Activated T-helper 1 cell treated with anti-CD3 and anti-CD28 coated beads, Interleukin-12 subunit alpha, Interleukin-12 subunit beta, Interleukin-2, Interleukin-4 antibody, amounts not matched to agents 30 ng/mL and 10 ng/mL and 1 ng/mL, durations not matched to agents 14 hours and 24 hours and 36 hours (primary cell): ENCODE measurements at places on chromosomes 5 and 9.
A peak's percentile ranks its signal among the peaks of the same experiment; 100 is the strongest.

DNA sequence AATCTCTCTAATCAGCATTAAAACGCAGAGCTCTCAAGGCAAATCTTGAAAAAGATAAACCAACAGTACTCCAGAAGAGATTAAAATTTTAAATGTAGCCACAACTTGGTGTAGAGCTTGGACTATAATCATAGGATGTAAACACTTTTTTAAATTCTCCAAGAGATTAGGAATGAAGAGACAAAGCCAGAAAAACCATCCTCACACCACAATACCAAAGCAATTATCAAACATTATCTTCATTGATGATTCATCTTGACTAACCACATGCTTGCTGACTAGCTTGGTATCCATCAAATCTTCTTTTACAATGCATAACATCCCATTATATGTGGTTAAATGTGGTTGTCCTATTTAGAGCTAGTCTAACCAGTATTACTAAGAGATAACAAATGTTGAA lies 815.1 kb downstream of the TLE1 start:
- DNase-seq: no peak

DNA sequence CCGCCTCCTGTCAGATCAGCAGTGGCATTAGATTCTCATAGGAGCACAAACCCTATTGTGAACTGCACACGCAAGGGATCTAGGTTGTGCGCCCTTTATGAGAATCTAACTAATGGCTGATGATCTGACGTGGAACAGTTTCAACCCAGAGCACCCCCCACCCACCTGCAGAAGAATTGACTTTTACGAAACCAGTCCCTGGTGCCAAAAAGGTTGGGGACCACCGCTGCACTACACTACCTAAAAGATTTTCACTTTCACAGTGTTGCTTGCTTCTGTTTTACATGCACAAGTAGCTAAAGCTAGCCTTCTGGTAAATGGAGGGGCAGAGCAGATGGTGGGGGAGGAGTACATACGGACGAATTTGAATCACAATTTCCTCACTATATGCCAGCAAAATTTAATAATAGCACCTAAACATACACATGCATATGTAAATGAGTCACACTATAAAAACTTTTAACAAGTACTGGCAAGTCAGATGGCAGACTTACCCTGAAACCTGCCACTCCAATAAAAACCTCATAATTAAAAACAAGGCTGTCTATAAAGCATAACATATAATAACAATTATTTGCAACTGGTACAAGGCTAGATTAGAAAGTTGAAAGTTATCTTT lies 24.0 kb upstream of the CDKN2B start:
- no peak for DNase-seq

GRCh38 chr9:4530375-4530774 lies 40.1 kb downstream of the SLC1A1 start:
- DNase-seq: no peak

GRCh38 chr9:106620866-106621265 lies 242.1 kb upstream of the ZNF462 start:
- no peak for DNase-seq

DNA sequence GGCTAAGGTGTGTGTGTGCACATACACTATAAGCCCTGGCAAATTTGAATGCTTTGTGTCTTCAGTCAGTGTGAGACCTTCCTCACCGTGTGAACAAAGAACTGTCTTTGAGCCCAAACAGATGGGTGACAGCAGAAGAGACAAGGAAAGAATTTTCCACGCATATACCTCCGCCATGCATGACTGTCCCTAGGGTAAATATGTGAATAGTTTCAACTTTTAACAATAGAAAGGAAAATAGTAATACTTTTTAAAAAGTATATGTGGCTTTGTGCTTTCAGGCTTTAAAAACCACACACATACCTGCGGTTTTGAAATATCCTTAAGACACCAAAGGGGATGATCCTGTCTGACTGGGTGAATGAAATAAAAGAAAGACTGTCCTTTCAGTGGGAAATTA lies 438.6 kb upstream of the MPDZ start:
- no peak for DNase-seq

DNA sequence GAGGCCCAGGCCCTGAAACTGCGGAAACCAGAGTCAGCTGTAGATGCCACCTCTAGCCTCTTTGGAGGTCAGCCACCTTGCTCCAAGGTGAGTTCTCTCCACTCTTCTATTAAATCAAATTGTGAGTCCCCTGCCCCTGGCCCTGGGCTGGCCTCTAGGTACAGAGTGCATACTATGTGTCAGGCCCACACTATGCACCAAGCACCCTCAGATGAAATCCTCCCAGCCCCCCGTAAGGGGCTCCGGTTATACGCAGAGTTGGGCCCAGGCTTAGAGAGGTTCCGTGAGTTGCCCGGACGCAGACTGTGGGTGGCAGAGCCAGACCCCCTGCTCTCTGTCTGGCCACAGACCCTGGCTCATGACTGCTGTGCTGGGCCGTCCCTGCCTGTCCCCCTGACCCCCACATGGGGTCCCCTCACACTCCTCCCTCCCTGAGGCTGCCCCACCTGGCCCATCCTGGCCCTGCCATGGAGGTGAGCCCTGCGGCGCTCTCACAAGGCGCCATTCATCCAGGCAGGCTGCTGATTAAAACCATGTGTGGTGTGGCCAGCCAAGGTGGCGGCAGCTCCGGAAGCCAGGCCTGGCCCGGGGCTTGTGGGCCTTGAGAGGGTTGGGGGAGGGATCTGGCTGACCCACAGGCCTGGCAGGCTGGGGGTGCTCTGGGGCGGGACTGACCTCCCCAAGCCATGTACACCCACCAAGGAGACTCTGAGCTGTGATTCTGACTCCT lies 65.5 kb upstream of the SYNPO start:
- no peak for DNase-seq

DNA sequence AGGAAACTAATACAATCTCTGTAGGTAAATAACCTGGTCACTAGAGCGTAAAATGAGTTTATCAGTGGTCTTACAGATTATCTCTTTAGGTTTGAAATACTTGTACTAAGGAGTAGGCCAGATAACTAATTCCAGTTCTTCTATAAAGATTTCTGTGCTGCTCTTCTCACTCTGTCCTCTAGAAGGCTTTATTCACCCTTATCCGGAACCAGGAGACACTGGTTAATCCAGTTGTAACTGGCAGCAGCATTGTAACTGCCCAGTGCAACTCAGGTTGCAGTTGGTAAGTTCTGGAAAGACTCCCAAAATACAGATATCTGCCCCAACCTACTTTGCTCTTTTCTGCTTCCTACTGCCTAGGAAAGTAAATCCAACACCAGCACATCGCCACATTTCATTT lies 19.8 kb downstream of the C5orf22 start:
- no peak for DNase-seq

GRCh38 chr9:7367726-7368125 lies 431.9 kb downstream of the DMAC1 start:
- DNase-seq: no peak

DNA sequence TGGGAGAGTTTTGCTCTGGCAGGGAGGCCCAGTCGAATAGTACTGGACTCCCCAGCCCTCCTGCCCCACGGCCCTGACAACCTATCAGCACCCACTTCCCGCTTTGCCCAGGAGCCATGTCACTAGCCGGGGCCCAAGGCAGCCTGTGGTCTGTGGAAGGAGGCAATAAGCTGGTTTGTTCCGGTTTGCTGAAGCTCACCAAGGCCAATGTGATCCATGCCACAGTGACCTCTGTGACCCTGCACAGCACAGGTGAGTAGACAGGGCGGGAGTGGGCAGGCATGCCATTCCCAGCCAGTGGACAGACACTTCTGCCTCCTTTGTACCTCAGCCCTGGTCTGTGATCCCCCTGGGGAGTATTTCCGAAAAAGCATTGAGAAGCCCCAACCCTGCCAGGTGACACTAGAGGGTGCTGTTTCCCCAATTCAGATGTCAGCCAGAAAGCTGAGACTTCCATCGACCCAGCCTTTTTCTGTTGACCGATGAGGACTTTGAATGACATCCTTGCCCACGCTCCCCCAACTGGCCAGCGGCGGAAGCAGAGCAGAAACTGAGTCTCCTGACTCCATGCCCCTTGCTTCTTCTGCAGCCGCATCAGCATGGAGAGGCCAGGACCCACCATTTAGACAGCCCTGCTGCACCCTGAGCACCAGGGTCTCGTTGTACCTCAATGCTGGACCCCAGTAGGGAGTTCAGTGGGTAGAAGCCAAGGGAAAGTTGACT lies 9.6 kb downstream of the PCYOX1L start:
- peak; percentile 37 for DNase-seq

- no peak for DNase-seq
These were observed 76.5 kb upstream of the GOLM1 start for GRCh38 chr9:86175743-86176456.

DNA sequence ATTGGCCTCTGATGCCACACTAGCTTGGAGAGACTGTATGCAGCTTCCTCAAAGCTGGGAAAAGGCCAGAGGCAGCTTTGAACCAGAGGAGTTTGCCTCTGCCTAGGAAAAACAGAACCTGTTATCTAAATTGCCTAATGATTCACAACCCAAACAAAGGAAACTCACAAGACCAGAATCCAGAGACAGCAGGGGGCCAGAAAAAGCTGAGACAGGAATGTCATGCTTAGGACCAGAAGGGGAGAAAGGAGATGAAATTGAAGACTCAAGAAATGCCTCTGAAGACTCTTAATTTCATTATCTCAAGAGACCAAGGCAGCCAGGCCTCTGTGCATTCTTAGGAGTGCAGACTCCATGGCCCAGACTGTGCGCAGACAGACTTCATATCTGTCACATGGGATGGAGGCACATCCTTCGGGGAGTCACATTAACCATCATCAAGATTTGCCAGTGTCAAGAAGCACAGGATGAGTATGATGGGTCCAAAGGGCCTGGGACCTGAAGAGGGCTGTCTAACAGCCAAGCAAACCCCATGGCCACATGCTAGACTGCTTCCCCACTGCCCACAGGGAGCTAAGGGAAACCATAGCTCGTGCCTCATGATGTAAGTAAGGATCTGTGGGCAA lies 57.3 kb downstream of the ARSB start:
- DNase-seq: no peak

DNA sequence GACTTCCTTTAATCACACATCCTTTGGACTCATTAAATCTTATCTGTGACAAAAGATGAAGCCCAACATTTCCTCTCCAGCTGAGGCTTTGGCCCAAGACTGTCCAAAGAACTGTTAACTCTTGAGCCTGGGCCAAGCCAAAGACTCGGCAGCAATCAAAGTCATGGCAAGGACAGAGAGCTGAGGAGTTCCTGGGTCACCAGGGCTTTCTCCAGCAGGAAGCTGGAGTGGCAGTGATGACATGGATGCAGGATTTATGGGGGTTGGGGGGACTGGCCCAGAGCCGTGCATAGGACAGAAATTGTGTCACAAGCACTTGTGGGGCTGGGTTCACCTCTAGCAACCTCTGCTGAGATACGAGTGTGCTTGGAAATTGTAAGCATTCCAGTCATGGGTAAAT lies 440.3 kb downstream of the PLK2 start:
- no peak for DNase-seq

GRCh38 chr5:118257066-118257465 lies 731.3 kb downstream of the DTWD2 start:
- no peak for DNase-seq

GRCh38 chr9:16029046-16029615 lies 476.3 kb downstream of the CCDC171 start:
- DNase-seq: no peak

DNA sequence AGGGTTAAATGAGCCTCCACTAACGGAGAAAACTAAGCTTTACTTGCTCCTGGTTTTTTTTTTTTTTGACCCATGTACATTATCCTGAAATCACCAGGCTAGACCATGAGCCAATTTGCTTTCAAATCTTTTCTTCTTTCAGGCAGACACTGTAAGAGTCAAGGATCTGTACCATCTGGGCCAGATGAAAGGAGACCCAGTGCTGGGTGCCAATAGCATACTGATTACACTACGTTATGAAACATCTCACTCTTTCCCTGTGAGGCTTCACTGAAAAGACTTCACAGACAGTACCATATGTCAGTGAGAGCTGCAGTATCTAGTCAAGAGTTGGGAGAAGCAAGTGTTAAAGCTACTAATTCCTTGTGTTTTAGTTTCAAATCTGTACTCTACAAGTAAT lies 161.2 kb upstream of the PTPRD start:
- DNase-seq: no peak

DNA sequence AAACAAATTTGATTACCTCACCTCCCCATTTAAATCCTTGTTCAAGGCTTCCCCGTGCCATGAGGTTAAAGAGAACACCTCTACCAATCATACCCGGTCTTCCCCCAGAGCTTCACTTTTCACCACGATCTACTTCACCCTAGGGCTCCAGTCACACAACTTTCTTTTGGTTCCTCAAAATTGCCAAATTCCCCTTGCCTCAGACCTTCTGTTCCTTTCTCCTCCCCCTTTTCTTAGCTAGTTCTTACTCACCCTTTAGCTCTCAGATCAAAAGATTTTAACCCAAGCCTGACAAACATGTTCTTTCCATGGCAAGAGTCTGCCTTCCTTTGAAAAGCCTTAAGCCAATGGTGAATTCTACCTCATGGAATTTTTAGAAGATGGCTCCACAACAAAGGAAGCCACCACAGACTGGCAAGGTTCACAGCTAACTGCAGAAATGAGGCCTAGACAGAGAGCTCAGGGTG lies 56.7 kb downstream of the MAPKAP1 start:
- no peak for DNase-seq

- no peak for DNase-seq
These were observed 1.4 kb downstream of the CHSY3 start for GRCh38 chr5:129905473-129906176.

GRCh38 chr5:172610643-172611042 lies 30.4 kb upstream of the NEURL1B start:
- no peak for DNase-seq

DNA sequence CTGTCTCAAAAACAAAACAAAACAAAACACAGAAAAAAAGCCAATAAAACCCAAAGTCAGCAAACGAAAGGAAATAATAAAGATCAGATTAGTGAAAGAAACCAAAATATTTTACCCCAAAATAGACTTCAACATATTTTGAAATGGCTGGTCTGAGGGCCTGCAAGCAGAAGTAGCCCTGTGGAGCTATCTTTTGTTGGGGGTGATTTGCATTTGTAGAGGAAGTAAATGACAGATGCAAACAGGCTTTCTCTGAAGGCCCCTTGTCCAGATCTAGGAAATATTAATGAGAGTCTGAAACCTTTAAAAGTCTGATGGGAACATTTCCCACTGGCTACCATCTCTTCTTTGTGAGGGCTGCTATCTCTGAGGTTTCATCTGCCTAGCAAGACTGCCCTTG lies 74.0 kb downstream of the GCNT4 start:
- no peak for DNase-seq

- DNase-seq: no peak
These were observed 30.4 kb downstream of the RNF145 start for GRCh38 chr5:159178978-159179377.

- no peak for DNase-seq
These were observed 11.1 kb downstream of the UNC13B start for GRCh38 chr9:35172878-35173277.
